Vein endothelial cell (primary cell): ENCODE measurements at places on chromosomes 7 and 10. TPM values are rescaled to one million over a fixed set of nuclear protein-coding genes. Genes with fewer than 3 reads are reported as not detected.

Gene PRTFDC1
- 7.8 and 10.9 TPM in 2 replicates for total RNA-seq

Gene CYP2W1
- total RNA-seq: not detected in 2 replicates

Gene CCM2
- total RNA-seq: 50.7 and 62.4 TPM in 2 replicates

Gene C10orf62
- total RNA-seq: 0.10 TPM in 1 of 2 replicates, not detected in the other

Gene EPDR1
- 1.3 and 3.2 TPM in 2 replicates for total RNA-seq

Gene C10orf143
- 0.67 and 1.6 TPM in 2 replicates for total RNA-seq

Gene CYP2C18
- not detected in 2 replicates for total RNA-seq

Gene PTPRE
- 127 and 167 TPM in 2 replicates for total RNA-seq

Gene LLCFC1
- total RNA-seq: not detected in 2 replicates

Gene NME8
- total RNA-seq: not detected in 2 replicates

Gene HMX3
- total RNA-seq: not detected in 2 replicates

Gene VPS41
- total RNA-seq: 40.8 and 67.3 TPM in 2 replicates

Gene TMEM140
- total RNA-seq: 24.9 and 28.7 TPM in 2 replicates

Gene SYCE1
- total RNA-seq: 0.33 TPM in 1 of 2 replicates, not detected in the other

Gene SKIDA1
- total RNA-seq: 0.67 and 0.98 TPM in 2 replicates

Gene GRID1
- 0.10 TPM in 1 of 2 replicates, not detected in the other for total RNA-seq

Gene GTF2IRD1
- total RNA-seq: 9.6 and 12.4 TPM in 2 replicates
